ENCODE measurements at places on chromosomes 4 and X.

DNA sequence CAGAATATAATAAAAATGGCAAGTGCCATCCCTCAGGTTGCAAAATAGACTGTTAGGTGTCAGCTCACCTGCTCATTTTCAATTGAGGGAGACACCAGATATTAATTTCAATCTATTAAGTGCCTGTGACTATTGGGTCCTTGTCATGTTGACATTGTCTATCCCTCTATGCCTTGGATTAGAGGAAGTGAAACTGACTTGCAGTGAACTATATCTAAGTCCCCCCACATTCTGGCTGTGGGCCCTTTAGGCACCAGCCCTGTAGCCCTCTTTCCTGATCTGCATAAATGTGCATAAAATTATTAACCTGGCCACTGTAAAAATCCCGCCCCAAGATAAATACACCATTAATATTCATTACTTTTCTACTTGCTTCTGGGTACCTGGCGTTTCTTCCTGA, 293.0 kb upstream of the CLNK start:
- no peak for DNase-seq

DNA sequence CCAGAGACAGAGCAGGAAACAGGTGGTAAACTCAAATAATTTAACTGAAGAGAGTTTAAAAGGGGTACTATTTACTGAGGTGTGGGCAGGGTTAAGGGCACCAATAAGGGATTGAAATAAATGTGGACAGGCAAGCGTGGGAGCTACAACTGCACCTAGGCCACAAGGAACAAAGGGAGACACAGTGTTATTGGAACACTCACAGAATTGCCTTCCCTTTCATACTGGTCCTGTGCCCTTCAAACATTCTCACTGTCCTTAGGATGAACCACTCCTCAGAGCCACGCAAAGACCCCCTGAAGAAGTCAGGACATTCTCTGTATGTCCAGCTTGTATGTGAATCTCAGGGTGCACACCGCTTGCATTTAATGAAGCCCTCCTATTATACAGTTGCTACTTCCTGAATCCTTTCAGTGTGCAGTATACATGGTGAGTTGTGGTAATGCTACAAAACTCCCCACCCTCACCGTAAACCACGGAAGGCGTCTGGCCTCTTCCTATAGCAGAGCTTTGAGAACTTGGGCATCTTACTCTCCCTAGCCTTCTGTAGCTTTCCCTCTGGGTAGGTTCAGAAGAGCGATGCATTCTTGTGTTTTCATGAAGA, 9.6 kb upstream of the MRPL1 start:
- DNase-seq, result no peak

DNA sequence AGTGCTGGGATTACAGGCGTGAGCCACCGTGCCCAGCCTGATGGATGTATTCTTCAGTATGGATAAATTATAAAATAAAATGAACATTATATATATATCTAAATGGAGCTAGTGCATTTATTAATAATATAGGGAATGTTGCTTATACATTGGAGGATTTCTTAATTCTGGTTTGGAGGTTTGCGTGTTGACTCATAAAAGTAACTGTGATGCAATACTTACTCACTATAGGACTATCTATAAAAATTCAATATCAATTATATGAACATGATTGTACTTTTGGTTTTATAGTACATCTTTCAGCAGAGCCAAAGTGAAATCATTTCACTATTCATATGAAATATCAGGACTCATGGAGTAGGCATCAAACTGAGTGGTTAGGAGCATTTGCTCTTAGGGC, 3.2 kb upstream of the AREG start:
- DNase-seq, result no peak

GRCh38 chrX:117743469-117744251, 372.9 kb downstream of the KLHL13 start:
- peak; percentile 34 for DNase-seq

DNA sequence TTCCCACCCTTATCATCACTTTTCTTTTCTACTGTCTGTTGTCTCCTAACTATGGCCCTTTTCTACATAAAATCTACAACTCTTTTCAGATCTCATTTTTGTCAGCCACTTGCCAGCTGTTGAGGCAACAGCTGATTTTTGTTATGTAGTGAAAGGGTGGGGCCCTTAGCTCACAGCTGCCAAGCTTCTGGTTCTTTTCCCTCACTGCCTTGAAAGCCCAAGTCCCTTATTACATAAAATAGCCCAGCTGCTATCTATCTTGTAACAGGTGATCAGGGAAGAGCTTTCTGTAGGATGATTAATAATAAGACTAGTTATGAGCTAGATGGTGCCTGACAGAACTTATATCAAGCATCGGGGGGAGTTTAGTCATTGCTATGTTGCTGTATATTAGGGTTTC, 45.9 kb downstream of the ADGRL3 start:
- no peak for DNase-seq

DNA sequence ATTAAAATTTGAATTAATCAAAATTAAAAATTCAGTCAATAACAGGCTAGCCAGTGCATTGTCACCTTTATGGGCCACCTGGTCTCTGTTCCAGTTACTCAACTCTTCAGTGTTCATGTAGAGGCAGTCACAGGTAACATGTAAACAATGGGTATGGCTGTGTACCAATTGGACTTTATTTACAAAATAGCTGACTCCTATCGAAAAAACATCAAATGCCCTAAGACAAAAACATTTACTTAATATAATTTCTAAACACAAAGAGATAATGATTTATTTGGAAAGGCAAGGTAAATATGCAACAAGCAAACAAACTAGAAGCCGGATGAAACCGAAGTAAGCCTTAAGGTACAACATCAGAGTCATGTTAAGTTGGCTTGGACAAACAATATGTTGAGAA, 8.8 kb downstream of the TMEM150C start:
- no peak for DNase-seq

DNA sequence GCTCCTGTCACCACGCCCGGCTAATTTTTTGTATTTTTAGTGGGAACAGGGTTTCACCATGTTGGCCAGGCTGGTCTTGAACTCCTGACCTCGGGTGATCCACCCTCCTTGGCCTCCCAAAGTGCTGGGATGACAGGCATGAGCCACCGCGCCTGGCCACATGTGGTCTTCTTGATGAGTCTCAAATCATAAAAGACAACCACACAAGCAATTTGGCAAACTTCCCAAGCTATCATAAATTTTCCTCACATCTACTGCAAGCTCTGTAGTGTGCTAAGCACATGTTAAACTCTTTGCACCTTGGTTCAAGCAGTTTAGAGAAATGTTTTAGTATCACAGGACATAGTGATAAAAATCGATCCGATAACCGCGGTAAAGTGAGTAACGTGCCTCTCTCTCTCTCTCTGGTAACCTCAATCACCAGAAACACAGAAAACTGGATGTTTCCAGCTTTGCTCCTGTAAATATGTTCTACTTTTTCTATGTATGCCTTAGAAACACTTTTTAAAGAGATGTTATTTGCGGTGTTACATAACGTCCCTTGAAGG, 256.8 kb downstream of the DHRSX start:
- DNase-seq, result no peak

DNA sequence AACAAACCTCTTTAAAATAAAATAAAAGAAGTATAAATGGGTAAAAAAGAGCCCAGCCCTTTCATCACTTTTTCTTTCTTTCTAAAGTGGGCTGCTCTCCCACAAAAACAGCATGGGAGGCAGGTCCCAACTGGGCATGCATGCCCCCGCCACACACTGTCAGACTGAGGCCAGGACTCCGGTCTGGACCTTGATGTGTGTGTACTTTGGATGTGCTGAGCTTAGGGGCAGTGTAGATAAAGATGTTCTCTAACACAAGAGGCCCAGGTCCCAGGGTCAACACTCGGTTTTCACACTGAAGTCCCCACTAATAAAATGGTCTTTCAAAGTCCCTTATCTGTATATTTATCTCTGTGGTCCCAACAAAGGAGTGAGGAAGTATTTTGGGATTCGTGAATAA, 44.4 kb downstream of the ADGRA3 start:
- no peak for DNase-seq

DNA sequence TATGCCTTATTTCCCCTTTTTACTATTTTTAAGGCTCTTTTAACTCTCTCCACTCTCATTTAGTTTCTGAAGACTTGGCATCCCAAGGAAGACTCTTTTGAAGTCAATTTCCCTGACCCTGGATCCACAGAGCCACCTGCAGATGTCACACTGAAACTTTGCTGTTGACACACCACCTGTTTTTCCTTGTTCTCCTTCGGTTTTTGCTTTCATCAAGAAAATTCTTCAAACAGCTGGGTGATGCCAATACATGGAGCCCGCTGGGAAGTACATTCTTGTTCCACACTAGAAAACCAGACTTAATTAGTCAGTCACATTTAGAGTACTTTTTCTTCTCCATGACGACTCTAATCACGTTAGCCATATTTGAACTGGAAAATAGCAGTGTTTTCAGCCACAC, 293.9 kb downstream of the PDGFC start:
- no peak for DNase-seq
